ENCODE measurements at places on chromosomes 1 and 21.
A peak's percentile ranks its signal among the peaks of the same experiment; 100 is the strongest.

- DNase-seq: no peak
Observed at GRCh38 chr1:153565529-153566374, at the start of gene S100A2. S100A2 (minus strand) TSS chr1:153565844; CDS start chr1:153563877, 1,967 bp downstream.

DNA sequence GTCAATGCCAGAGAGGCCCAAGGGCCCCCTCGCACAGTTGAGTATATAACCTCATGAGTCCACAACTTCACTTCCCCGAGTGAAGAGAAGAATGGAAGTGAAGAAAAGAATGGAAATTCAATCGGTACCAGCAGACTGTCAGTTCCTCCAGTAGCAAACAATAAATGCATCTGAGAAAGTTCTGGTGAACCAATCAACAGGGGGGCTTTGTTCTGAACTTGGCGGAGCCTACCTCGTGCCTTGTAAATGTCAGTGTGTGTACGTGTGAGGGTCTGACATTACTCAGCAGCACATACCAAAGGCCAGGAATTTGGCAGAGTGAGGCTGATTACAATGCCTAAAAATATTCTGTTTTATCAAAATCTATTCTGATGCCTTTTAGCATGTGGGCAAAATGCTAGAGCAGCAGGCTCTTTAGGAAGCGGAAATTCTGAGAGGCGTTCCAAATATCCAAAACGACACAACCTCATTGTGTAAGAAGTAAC is 238.5 kb downstream of the LTN1 start:
- peak; percentile 3 for DNase-seq

GRCh38 chr1:29315262-29315661 is 78.9 kb downstream of the PTPRU start:
- DNase-seq: no peak

- no peak for DNase-seq
Observed at GRCh38 chr1:15128077-15128476, 25.5 kb upstream of the TMEM51 start.

- no peak for DNase-seq
Observed at GRCh38 chr1:11980676-11980972, 380 bp downstream of the MFN2 start.

GRCh38 chr1:193479187-193479586 is 292.8 kb upstream of the B3GALT2 start:
- no peak for DNase-seq

- no peak for DNase-seq
Observed at GRCh38 chr1:22385537-22385936, 66.1 kb upstream of the ZBTB40 start.

DNA sequence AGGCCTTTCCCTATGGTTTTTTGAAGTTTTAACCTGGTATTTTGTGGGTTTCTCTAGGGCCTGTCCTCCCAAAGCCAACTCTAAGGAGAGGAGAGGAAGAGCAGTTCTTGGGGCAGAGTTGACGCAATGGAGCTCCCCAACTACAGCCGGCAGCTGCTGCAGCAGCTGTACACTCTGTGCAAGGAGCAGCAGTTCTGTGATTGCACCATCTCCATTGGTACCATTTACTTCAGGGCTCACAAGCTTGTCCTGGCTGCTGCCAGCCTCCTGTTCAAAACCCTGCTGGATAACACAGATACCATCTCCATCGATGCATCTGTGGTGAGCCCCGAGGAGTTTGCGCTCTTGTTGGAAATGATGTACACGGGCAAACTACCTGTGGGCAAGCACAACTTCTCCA is 38.2 kb downstream of the ZBTB40 start:
- DNase-seq: no peak

GRCh38 chr1:7564137-7564536 is 207.0 kb upstream of the VAMP3 start:
- no peak for DNase-seq

DNA sequence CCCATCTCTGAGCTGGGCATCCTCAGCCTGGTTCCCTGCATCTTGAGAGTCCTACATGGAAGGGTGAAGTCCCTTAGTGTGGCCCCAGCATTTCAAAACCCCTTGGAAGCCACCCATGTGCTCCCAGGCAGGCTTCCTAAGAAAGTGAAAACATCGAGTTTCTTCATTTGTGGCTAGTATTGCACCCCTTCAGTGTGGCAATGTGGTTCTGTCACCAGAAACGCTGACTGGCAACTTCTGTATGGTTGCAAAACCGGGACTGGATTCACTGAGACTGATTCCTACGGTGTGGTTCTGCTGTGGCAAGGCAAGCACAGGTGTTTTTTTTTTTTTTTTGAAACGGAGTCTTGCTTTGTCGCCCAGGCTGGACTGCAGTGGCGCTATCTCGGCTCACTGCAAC is 9.0 kb upstream of the IFNGR2 start:
- DNase-seq: no peak

GRCh38 chr1:30129001-30129408 is 594.4 kb downstream of the MATN1 start:
- DNase-seq: no peak

- DNase-seq: no peak
Observed at GRCh38 chr1:163820766-163821165, 499.0 kb downstream of the NUF2 start.

- no peak for DNase-seq
Observed at GRCh38 chr1:236151739-236152424, 9.5 kb downstream of the GPR137B start.

- DNase-seq: no peak
Observed at GRCh38 chr1:110174961-110175360, 24.7 kb downstream of the SLC6A17 start.

DNA sequence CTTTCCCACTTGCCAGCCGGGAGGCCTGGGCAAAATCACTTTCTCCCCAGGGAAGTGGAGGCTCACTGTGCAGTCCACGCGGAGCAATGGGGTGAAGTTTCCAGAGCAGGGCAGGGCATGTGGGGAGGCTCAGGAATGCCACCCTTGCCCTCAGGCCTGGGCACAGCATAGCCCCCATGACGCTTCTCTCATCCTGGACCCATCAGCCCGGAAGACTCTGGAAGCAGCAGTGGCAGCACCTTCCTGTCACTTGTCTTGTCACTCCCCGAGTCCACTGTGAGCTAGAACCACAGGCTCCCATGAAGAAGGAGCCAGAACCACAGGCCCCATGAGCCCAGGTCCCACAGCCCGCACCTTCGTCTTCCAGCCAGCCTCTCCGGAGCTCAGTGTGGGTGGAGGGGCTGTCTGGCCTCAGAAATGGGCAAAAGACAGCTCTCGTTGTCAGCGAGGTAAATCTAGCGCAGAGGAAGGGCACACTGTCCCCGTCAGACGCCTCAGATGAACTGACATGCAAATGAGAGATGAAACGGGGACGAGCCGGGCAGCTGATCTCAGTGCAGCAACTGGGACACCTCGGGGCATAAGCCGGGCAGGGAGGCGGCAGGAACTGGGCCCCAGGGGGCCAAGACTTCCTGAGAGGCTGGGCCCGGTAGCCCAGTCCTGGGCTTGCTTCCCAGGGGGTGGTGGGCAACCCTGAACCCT is 6.1 kb downstream of the PDE9A start:
- DNase-seq: no peak

DNA sequence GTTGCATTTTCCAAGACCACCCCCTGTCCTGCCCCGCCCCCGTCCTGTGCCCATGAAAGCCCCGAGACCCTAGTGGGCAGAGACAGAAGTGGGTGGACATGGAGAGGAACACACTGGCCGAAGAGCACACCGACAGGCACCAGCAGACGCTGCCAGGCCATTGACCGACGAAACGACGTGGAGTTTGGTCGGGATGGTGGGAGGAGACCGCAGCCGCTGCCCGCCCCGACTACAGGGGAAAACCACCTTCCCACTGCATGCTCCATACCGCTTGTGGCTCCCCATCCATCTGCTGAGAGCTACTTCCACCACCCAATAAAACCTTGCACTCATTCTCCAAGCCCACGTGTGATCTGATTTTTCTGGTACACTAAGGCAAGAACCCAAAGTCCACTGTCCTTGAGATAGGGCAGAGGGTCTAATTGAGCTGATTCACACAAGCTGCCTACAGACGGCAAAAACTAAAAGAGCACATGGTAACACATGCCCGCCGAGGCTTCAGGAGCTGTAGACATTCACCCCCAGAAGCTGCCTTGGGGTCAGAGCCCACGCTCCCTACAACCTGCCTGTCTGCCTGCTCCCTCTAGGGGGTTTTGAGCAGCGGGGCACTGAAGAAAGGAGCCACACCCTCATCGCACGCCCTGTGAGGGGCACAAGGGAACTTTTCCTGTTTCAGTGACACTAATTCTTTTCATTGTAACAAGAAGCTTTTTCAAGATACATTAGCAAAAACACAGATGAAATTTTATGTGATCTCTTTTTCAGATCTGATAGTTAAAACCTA is 81.2 kb upstream of the RAB3GAP2 start:
- DNase-seq: no peak

- no peak for DNase-seq
Observed at GRCh38 chr1:209875515-209875914, 47.7 kb downstream of the UTP25 start.

GRCh38 chr1:155717041-155717440 is 28.1 kb downstream of the DAP3 start:
- DNase-seq: no peak

GRCh38 chr1:57109883-57110282 is 144.1 kb upstream of the C8B start:
- DNase-seq: no peak

GRCh38 chr21:42198929-42199867 is 19.7 kb upstream of the ABCG1 start:
- no peak for DNase-seq

DNA sequence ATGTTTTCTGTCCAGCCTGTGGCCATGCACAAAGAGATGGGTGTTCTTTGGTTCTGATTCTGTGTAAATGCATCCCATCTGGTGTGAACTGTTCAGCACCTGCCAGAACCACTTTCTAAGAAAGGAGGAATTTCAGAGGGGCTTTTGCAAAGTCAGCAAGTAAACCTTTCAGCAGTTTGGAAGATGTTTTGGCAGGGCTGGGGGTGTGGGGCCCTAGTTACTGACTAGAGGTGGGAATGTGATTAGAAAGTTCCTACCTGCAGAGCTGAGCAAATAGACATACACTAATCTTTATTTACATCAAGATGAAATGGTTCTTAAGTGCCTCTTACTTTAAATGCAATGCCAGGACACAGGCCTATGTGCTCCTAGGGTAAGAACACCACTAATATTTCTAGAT is 378.1 kb upstream of the USP24 start:
- no peak for DNase-seq

GRCh38 chr1:228986093-228986904 is 251.0 kb downstream of the RHOU start:
- DNase-seq: peak; percentile 50

GRCh38 chr1:61174060-61174795 is 91.9 kb downstream of the NFIA start:
- DNase-seq: no peak

GRCh38 chr21:44514746-44515358 is 25.1 kb downstream of the KRTAP10-1 start:
- no peak for DNase-seq

GRCh38 chr21:14617040-14617393 is 70.9 kb upstream of the SAMSN1 start:
- no peak for DNase-seq

DNA sequence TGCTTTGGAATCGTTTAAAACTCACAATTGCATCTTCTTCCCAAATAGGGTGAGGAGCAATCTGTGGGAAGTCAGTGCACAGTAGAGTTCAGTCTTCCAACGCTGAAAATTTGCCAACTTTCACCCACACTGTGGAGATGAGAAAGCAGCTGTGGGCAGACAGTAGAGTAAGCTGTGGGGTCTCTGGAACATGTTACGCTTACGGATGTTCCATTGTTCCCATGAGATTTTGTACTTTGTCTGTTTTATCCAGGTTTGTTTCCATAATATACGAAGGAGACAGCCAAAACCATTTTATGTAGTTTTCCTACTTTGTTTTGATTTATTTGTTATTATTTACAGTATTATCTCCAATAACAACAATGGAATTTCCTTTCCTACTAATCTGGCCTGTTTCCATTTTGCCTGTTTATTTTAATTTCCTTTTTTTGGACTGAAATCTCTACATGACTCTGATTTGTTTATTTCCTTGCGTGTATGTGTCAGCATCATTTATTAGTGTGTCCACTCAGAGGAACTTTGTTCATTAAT is 65.1 kb upstream of the RGL1 start:
- no peak for DNase-seq

DNA sequence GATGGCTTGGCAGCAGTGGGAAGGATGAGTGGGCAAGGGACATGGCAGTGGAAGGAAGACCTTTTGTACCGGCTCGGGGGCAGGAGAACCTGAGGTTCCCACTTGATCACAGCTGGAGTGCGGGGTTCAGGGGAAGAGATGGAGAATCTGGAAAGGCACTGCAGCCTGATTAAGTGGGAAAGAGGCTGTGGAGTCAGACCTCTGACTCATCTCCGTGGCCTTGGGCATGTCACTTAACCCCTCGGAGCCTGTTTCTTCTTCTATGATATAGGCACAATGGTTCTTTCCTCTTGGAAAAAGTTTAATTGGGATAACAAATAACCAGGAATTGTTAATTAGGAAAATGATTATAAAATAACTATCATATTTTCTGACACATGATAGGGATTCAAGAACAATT is 13.1 kb upstream of the TMEM61 start:
- DNase-seq: no peak

GRCh38 chr1:53552981-53553733 is 94.0 kb downstream of the DMRTB1 start:
- no peak for DNase-seq

DNA sequence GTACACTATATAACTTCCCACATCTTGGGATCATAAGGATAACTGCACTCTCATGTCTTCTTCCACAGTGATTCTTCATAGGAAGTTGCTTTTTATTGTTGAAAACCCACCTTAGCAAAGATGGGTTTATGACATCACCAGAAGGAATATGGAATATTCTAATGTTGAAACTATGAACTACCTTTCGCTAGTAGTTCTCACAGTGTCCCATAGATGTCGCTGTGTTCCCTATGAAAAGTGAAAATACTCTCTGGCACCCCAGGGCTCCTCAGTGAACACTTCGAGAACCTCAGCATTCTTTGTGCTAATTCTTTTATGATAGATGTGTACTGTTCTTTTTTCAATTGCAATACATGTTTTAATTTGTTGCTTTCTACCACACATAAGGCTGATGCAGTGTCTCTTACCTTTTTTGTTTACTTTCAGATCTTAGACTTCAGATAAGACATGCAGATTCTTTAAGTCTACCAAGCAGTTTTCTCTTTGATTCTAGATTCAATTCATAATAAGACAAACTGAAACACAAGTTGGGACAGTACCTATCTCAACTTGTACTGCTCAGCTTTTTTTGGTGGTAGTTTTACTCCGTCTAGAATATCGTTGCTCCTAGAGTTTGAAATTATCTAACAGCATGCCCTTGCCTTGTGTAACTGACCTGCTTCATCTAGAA is 90.8 kb downstream of the GTF2B start:
- DNase-seq: no peak

DNA sequence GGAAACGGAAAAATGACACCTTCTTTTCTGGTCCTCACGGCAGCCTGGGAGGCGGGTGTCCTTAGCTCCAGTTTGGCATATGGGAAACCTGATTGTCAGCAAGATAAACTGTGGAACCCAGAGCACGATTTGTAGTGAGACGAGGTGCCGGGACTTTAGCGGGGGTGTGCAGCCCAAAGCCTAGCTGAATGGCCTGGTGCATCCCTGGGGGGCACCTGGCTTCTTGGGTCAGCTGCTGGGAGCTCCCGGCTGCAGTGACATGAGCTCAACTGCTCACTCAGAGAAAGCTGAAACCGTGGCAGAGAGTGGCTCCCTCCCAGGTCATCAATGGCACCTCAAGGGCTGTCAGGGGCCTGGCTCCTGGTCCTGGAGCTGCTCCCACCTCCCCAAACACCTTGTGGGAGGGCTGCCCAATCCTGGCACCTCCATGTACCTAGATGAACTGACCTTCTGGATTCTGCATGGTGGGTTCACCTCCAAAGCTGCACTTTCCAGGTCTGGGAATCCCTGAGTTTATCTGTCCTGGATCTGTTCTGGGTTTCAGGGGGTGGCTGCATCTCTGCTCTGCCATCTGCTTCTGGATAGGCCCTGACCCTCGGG is 260.5 kb downstream of the MATN1 start:
- DNase-seq: no peak

Measured in substantia nigra (tissue), 51 donors.